ENCODE measurements at places on chromosomes 5 and 9.

DNA sequence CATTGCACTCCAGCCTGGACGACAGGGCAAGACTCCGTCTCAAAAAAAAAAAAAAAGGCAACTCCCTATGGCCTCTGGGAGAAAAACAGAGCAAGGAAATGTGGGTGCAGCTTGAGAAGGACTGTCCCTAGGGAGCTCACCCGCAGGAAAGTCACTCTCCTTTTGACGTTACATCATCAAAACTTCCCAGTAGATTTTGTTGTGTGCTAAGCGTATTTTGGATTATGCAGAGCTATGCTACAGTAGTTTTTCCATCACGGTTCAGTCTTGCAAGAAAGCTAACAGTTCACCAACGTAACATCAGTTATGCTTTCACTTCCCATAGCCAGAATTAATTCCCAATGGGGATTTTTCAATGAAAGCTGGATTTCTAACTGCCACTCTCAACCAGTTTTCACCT is 138.8 kb downstream of the HSD17B3 start:
- DNase-seq: no peak

DNA sequence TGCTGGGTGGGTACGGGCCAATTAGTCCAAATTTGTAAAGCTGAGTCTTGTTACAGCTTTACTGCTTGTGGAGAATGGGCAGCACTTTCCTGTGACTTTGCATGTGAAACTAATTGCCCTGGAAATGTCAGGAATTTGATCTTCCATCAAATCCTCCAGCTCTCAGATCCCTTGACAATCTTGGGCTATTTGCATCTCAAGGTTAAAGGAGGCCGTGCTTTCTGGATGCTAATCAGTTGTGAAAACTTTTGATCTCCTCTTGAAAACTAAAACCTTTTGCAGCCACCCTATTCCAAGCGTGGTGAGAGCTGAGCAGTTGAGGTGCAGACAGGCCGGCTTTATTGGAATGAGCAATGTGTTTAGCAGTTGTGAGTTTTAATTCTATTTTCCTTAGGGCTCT is 68.0 kb upstream of the CLINT1 start:
- no peak for DNase-seq

GRCh38 chr5:148372166-148372725 is 11.5 kb upstream of the FBXO38 start:
- DNase-seq: no peak

GRCh38 chr9:129142138-129142935 is 31.1 kb downstream of the PTPA start:
- no peak for DNase-seq

DNA sequence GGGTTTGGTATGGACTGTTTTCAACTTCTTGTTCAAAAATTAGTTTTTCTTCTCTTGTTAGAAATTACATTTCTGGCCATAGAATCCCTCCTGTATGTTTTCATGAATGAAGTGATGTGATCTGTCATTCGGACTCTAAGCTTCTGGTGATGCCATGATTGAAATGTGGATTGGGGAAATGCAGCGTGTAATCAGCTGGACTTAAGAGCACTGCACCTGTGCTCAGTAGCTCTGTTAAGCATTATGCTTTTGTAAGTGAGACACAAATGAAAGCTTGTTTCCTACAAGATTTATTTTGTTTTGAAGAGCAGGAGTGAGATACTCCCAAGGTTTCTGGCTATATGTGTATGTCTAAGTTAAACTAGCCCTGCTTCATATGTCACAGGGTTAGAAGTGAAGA is 24.0 kb upstream of the FAM120AOS start:
- DNase-seq: no peak

- DNase-seq: no peak
These were observed 620 bp upstream of the VPS13A start for GRCh38 chr9:77176686-77177142.

DNA sequence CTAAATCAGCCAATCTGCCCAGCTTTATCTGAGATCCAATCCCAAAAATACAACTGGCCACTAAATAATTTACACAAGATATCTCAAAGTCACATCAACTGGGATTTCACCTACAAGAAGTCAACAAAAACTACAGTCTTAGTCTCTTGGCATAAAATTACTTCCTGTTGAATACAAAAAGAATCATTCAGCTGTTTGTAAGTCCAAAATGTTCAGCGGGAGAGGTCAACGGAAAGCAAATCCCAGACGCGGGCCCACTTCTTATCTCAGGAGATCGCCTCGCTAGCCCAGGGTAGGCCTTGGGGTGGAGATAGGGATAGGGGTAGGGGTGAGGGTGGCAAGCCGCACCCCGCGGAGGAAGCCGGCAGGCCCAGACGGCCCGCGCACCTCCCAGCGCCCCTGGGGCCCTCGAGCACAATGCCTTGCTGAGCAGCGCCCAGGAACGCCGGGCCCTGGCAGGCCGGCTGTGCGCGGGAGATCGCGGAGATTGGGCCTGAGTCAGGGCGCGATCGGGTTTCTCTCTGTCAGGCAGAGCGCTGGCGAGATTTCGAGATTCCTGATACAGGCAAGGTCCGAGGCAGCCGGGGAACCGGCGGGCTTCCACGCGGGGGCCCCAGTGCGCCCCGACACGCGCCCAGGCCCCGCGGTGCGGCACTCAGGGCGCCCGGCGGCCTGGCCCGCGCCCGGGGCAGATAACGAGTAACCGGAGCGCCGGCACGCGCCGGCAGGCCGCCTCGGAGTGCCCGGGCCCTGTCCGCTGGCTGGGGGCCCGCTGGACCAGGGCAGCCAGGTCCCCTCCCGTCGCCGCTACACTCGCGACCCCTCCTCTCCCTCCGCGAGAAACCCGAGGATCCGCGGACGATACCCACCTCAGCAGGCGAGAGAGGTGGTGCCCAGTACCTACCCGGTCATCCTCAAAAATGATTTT is 601 bp downstream of the HINT1 start:
- DNase-seq: peak; percentile 51

GRCh38 chr9:21672140-21672539 is 130.3 kb upstream of the MTAP start:
- no peak for DNase-seq

DNA sequence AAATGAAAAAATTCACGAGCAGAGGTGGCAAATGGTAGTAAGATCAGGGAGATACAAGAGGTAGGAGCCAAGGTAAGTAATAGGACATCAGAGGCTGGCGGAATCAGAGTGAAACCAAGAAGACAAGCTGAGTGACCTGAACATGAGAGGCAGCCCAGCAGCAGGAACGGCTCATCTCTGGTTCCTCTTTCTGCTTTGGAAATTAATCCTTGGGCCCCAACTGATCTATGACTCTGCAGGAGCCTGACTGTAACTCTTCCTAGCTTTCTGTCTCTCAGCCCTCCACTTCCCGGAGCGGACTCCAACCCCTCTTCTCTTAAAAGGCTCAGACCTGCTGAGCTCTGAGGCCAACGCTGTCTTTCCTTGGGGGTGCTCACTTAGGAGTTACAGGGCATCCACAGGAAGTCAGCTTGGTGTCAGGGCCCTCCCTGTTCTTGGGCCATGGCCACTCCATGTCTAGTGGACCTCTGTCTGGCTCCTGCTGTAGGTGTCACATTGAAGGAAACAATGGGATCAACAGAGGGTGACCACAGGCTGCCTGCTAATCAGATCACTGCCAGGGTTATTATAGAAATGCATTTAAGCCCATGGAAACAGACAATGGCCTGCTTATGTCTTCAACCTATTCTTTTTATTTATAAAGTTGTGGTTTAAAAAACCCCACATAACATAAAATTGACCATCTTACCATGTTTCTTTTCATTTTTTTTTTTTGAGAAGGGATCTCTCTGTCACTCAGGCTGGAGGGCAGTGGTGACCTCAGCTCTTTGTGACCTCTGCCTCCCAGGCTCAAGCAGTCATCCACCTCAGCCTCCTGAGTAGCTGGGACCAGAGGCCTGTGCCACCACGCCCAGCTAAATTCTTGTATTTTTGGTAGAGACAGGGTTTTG is 22.5 kb upstream of the SHB start:
- no peak for DNase-seq

DNA sequence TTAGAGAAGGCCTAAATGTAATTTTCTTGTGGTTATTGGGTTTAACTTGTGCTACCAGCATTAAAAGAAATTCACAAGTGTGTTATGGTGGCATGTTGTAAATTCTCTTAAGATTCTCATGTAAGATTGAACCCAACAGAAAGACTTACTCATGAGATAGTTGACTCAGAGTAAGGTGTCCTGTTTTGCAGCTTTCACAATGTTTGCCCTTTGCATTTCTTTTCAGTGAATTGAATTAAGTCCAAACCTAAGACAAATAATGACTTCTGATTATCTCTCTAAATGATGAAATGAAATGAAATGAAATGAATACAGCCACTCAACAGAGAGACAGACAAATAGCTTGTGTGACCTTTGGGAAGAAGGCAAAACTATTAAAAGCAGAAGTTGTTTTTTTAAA is 1696.9 kb upstream of the WWC1 start:
- no peak for DNase-seq

- DNase-seq: no peak
These were observed 42.8 kb downstream of the NEURL1B start for GRCh38 chr5:172683645-172684471.

DNA sequence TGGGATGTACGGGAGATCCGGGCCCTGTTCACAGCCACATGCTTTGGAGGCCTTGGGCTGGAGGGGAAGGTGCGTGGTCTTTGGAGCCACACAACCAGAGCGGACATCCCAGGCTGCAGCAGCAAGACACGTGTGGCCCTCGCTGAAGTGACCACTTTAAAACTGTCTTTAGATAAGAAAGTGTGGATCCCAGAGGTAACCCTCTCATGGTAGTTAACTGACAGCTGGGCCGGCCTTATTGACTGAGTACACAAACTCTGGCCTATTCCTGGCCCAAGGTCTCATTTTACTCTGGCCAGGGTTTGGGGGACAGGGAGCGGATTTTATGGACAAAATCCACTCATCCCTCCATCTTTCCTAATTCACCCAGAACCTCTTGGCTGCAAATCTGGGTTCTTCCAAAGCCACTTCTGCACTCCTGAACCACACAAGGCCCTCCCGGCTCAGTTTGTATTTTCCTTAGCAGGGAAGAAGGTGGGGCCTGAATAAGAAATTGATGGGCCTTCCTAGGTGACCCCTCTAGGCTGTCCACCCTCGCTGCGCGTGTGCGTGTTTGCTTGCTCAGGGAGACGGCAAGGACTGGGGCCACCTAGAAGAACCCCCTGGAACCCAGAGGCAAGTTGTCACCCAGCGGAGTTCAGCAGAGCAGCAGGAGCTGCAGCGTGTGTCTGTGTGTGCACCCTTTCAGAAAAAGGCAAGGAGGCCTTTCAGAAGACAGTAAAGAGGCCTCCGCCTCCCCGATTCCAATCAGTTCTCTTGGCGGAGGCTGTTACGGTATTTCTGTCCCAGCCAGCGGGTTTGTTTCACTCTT is 73.3 kb upstream of the ORM1 start:
- DNase-seq: no peak

DNA sequence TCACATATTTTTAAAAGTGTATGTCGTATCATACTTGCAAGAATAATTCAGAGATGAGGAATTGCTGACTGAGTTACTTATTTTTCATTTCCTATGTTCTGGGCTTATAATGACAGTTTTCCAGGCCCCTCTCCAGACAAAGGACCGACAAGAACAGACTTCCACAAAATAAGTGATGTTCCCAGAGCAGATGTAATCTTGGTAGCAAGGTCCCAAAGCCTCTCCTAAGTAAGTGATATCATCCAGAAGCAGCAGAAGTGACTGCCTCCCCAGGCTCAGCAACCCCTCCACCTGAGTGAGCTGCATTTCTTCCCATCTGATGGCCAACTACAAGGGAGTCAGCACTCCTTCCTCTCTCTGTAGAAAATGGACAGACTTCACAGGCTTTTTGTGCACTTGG is 57.1 kb downstream of the SEMA6A start:
- DNase-seq: no peak

- no peak for DNase-seq
These were observed 30.5 kb upstream of the ZSWIM6 start for GRCh38 chr5:61301341-61302199.

DNA sequence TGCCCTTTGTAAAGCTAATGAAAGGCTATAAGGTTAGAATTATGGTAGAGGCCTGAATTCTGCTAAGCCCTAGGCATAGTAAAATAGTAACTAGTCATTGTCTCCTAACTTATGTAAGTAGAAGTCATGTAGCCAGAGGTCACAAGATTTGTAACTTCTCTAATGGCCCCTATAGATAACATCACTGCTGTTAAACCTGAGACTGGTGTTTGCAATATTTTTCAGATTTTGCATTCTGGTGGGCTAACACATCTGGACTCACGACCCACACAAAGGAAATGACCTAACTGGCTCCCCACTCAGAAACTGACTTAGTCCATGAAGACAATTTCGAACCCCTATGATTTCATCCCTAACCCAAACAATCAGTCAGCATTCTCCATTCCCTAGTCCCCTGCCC is 37.2 kb upstream of the TTC39B start:
- DNase-seq: no peak

DNA sequence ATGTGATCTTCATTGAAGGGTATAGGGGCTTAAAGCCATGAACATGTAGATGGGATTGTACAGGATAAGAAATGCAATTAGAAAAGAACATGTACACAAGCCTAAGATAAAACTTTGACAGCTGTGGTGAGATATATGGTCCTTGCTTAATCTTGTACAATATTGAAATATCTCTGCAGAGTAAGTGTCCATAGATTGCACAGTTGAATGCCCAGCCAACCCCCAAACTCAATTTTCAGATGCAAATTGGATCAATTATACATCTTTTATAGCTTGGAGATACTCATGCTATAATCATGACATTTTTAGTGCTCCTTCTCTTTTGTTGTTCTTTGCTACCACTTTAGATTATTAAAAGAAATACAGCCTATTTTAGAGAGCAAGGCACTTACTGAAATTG is 59.5 kb upstream of the CHSY3 start:
- DNase-seq: no peak

DNA sequence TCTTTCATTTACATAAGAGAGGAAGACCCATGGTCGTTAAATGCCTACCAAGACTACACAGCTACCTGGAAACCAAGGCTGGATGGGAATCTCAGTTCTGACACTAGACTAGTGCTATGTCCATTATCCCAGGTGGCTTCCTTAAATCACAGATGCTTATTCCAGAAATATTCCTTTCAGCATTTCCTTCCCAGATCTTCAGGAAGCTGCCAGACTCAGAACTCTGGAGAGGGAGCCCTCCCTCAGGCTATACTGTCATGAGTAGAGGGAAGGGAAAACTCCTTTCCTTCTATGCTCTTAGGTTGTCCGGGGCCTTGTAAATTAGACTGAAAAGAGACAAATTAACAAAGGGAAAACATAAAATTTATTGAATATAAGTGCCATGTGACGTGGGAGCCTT is 20.8 kb downstream of the FREM1 start:
- no peak for DNase-seq

GRCh38 chr5:160385496-160385895 is 14.4 kb downstream of the FAM200C start:
- DNase-seq: no peak

Measured in activated CD8-positive, alpha-beta memory T cell treated with anti-CD3 and anti-CD28 coated beads for 48 hours (primary cell).